ENCODE measurements at places on chromosomes 12 and 14. TPM values are rescaled to one million over a fixed set of nuclear protein-coding genes. Genes with fewer than 3 reads are reported as not detected.

GRCh38 chr12:71749666-71750065 lies 5.0 kb upstream of the RAB21 start:
- DNase-seq: peak; percentile 8

Gene CELA1
- polyA plus RNA-seq: not detected

GRCh38 chr12:93689076-93689834 lies 12.1 kb downstream of the CRADD start:
- DNase-seq: no peak

DNA sequence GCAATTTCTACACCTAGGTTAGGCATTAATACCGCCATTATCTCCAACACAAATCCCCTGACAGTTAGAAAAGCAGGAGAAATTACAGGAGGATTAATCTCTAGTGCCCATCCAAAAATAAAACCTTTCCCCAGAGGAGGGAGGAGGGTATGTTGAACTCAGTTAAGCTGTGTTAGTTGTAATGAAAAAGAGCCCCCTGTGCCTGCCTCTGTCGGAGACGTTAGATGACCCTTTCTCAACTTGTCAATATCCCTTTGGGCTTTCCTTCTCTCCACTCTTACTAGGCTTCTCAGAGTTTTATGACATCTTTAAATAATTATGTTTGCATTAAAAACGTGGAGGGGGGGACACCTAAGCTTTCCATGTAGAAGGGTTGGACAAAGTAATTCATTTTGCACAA lies 278.2 kb downstream of the PDZRN4 start:
- no peak for DNase-seq

Gene NFATC4
- polyA plus RNA-seq: 75.6 TPM

GRCh38 chr12:57473392-57473791 lies 6.3 kb downstream of the ARHGAP9 start:
- DNase-seq: no peak

- peak; percentile 18 for DNase-seq
Measured at GRCh38 chr12:13230500-13230899, 34.0 kb downstream of the EMP1 start.

- no peak for DNase-seq
Measured at GRCh38 chr14:93941293-93941910, 14.3 kb downstream of the FAM181A start.

DNA sequence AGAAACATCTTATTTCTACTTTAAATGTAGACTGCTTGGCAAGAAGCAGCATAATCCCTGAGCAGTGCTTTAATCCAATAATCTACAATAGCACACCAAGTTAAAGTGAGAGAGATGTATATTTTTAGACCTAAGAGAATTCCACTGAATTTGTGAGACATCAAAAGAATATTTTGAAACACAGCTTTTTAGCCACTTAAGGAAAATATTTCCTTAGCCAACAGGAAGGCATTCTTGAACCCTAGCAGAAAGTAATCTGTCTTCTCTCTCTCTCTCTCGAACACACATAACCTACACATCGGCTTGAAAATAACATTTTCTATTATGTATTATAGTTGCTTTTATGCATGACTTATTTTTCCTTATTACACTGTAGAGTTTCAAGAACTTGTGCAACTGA lies 34.0 kb downstream of the KITLG start:
- peak; percentile 27 for DNase-seq

DNA sequence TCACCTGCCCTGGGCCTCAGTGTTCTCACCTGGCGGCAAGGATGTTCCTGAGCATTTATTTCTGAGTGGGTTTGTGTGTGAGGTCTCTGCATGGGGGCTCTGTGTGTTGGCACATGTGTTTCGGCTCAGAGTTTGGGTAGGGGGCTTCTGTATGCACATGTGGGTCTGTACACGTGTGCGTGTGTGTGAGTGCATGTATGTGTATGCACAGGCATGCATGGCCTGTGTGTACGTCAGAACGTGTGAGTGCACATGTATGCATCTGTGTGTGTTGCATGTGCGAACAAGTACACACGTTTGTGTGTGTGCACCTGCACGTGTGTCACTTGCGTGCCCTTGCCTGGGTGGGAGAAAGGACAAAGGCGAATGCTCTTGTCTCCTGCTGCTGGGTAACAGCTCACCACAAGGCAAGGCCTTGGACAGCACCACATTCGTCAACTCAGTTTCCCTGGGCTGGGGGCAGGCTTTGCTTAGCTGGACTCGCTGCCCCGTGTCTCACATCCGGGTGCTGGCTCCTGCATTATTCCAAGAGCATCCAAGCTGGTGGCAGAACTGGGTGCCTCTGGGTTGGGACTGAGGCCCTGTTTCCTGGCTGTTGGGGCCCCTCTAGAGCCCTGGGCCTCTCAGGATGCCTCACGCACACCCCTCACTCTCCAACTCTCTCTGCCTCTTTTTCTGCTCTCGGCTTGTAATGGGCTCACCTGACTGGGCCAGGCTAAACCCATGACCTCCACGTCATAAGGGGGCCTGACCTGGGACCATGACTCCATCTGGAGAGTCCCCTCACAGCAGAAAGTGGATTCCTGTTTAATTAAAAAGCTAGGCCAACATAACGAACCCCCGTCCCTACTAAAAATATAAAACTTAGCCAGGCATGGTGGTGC lies 153.6 kb upstream of the C14orf180 start:
- no peak for DNase-seq

Gene WDHD1
- 6.6 TPM for polyA plus RNA-seq

Gene TSPAN19
- 0.23 TPM for polyA plus RNA-seq

DNA sequence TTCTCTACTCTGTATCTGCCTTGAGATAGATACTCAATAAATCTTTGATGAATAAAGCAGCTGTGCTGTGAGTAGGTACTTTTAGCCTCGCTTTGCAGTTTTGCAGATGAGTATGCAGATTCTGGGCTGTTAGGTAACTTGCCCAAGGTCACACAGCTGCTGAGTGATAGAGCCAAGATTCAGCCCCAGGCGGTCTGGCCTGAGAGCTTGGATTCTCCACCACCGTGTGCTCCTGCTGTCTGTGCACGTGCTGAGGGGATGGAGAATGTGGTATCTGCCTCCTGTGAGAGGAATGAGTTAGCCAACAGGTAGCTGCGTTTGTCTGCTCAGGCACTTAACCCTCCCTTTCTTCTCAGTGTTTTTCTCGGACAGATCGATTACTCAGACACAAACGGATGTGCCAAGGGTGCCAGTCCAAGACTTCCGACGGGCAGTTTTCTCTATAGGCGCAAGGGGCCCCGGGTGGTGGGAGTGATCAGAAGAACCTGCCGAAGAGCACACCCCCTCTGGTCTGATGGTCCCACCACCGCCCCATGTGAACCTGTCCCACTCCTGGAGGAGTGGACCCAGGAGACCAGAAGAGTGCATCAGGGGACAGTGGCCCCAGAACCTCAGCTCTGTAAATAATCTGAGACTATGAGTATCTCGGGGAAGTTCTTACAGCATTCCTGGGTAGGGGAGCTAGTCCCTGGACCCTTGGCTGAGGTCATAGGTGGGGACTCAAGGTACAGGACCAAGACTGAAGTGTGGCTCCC lies 6.6 kb upstream of the CSAD start:
- no peak for DNase-seq

Gene LMO3
- polyA plus RNA-seq: 0.38 TPM

- no peak for DNase-seq
Measured at GRCh38 chr14:97159124-97159523, 361.9 kb downstream of the VRK1 start.

Gene ARHGAP9
- polyA plus RNA-seq: 0.48 TPM

- DNase-seq: peak; percentile 86
Measured at GRCh38 chr14:63492391-63492790, 50.8 kb downstream of the PPP2R5E start.

Gene PSEN1
- 46.3 TPM for polyA plus RNA-seq
